ENCODE measurements at places on chromosomes 12 and 14.

DNA sequence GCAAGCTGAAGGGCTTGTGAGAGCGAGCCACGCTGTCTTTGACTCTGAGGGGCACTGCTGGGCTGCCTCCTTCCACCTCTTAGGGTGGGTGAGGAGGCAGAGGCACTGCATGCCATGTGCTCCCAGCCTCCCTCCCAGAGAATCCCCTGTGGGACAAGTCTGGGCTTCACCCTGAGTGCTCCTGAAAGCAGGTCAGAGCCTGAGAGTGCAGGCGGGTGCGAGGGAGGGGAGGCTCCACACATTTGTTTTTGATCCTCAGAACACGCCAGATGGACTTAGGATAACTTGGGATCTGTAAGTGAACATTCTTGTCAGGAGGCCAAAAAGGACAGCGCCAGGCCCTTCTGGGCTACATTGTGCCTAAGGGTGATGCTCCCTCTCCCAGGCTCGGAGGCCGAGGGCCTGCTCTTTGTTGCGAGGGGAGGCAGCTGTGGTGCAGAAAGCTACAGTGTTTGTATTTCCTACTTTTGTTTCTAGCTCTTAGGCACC is 155.4 kb downstream of the TMX1 start:
- DNase-seq: peak; percentile 96

- no peak for DNase-seq
Measured at GRCh38 chr14:96793547-96793946, 3.6 kb upstream of the VRK1 start.

GRCh38 chr12:27511031-27511722 is 12.8 kb upstream of the PPFIBP1 start:
- no peak for DNase-seq

- DNase-seq: peak; percentile 11
Measured at GRCh38 chr12:4353785-4354208, 25.7 kb downstream of the FGF23 start.

GRCh38 chr12:98578392-98578791 is 15.1 kb upstream of the SLC25A3 start:
- DNase-seq: no peak

DNA sequence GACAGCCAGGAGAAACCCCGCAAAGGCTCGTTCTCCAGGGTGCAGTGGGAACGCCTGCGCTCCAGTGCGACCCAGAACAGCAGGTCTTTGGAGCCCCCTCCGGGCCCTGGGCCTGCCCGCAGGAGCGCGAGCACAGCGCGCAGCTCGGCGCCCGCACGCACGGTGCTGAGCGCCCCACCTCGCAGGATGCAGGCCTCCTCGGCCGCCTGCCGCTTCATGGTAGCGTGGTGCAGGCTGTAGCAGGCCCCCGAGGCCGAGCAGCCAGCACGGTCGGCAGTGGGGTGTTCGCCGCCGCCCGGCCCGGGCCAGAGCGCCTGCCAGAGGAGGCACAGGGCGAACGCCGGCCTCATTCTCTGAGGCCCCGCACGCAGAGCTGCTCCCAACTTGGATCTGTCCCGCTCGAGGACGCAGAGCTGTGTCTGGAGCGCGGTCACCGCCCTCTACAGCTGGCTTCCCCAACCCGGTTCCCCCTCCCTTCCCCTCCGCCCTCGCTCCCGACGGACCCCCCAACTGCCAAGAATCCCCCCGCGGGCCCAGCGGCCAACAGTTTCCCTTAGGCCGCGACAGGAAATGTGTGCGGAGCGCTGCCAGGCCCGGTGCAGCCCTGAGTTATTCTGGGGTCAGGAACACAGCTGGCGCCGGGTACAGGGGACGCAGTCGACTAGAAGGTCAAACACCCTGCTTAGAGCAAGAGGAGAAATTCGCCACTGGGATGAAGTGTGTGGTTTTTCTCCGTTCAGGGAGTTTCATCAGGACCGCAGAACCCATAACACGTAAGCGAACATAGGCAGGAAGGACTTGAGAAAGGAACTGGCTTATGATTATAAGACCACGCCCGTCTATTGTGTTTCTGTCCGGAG is at the start of gene CLEC14A:
CLEC14A (minus strand) TSS at position 421 of the 860 bp plus-strand sequence; CDS start at position 350, 71 bp downstream.
- no peak for DNase-seq

GRCh38 chr12:82862069-82862841 is 175.5 kb downstream of the TMTC2 start:
- DNase-seq: no peak

- no peak for DNase-seq
Measured at GRCh38 chr12:111864913-111865312, 22.9 kb downstream of the MAPKAPK5 start.

- DNase-seq: no peak
Measured at GRCh38 chr12:78666584-78666983, 198.0 kb upstream of the SYT1 start.

- no peak for DNase-seq
Measured at GRCh38 chr14:36028218-36028617, 148.3 kb downstream of the PTCSC3 start.

DNA sequence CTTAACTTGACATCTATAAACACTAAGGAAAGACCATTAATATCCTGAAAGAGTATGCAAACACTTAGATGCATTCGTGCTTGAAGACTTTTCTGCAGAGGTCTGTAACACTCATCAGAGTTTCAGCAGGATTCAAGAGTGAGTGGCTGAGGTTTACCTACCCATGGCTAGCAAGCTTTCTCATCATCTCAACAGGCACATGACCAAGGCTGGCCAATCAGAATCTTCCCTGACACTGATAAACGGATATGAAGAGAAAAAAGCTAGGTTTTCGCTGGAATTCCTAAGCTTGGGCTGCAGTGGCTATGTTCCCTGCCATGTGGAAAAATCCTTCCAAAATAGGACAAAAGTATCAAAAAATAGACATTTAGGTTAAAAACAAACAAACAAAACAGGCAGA is 162.1 kb upstream of the USP15 start:
- no peak for DNase-seq

GRCh38 chr12:123595729-123596128 is 6.2 kb upstream of the DDX55 start:
- DNase-seq: no peak

DNA sequence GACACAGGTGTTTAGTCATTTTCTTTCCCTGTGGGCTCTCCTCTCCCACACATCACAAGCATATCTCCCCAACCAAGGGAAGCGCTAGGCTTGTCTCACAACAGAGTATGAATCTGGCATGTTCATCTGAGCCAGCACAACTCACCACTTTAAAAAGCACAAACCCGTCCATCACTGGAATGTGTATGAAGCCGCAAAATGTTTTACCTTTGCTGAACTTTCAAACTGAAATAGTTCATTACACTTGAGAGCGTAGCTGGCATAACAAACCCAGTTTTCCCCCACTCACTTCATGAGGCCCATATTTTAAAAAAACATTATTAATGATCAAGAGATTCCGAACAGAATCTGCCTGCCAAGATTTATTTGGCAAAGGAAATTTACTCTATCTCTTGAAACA is 15.8 kb downstream of the NID2 start:
- DNase-seq: no peak

GRCh38 chr12:47249082-47249481 is 169.3 kb upstream of the AMIGO2 start:
- no peak for DNase-seq

- DNase-seq: no peak
Measured at GRCh38 chr14:99253890-99254289, 18.1 kb downstream of the BCL11B start.
